ENCODE measurements at places on chromosomes 7 and 10.
A peak's percentile ranks its signal among the peaks of the same experiment; 100 is the strongest.

- no peak for DNase-seq
Observed at GRCh38 chr7:45343746-45344145, 186.2 kb downstream of the RAMP3 start.

DNA sequence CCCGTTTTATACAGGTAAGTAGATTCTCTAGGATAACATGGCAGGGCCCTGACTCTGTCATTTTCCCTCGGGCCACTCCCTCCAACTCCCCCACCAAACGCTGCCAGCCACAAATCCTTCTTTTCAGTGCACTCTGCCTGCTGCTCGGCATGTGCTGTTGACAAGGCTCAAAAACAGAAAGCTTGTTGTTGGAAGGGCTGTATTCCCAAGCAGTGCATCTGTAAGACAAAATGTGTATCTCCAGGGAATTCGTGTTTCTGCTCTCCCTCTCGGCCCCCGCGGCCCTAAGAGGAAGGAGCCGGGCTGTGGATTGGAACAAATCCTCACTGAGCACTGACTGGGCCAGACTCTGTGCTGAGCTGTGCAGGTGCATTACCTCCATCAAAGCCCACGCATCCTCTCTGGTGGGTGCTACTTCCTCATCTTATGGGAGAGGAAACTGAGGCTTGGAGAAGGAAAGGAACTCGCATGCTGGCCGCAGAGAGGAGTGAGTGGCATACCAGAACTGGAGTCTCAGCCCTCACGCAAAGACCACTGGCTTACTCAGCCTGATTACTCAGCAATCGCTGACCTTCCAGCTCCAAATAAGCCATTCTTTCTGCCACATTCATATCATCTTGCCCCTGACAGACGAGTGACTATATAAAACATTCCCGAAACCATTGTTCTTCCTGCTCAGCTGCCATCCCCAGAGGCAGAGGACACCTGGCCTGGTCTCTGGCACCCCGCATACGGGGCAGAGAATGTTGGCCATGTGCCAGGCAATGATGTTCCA lies 33.5 kb upstream of the ENO4 start:
- DNase-seq: no peak

GRCh38 chr10:132311338-132311939 lies 3.7 kb upstream of the STK32C start:
- no peak for DNase-seq

GRCh38 chr7:90484706-90485105 lies 15.3 kb downstream of the PTTG1IP2 start:
- DNase-seq: no peak

- DNase-seq: no peak
Observed at GRCh38 chr7:22001345-22002004, 55.8 kb upstream of the CDCA7L start.

DNA sequence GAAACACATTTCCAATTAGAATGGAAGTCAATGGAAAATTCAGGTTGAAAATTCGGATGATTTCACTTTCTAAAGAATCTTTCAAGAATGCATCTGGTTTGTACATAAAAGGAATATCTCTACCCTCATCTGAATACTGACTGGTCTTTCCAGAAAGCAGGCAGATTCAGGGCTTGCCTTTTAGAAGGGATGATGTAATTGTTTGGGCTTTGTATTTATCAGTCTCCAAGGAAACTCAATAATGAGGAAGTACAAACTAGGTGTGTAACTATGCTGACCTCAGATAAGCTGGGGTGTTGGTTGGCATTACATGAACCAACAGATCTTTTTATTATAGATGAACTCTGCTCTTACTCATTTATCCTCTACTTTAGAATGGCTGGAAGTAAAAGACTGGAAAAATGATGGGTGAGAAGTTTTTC lies 24.1 kb downstream of the PDLIM1 start:
- no peak for DNase-seq

DNA sequence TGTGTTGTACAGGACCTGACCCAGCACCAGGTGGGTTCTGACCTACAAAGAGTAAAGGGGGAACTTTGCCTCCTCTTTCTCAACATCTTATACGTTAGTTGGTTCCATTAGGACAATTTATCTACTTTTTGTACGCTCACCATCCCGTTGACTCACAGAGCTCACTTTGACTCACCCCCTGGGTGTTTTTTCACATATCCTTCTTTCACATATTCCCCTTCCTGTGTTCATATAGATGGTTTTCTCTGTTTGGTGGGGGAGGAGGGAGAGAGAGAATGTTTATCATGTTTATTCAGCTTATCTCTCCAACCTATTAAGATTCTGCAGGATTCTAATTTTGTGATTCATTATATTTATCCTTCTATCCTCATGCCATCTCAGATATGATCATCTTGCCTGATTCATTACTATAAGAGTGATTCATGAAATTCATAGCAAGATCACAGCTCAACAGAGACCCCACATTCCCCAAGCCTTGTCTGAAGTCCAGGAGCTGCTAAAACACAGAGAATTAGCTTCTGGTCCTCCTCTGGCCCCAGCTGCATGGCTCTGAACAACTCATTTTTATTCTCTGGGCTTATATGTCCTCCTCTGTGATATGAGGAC lies 37.2 kb downstream of the PRSS2 start:
- no peak for DNase-seq

- no peak for DNase-seq
Observed at GRCh38 chr10:103677486-103678177, 177.7 kb downstream of the SH3PXD2A start.

GRCh38 chr7:828793-829561 lies 3.3 kb upstream of the SUN1 start:
- DNase-seq: no peak

- DNase-seq: no peak
Observed at GRCh38 chr7:100621554-100621953, 9.2 kb downstream of the MOSPD3 start.

GRCh38 chr7:127592550-127592949 lies 986 bp upstream of the FSCN3 start:
- DNase-seq: no peak

DNA sequence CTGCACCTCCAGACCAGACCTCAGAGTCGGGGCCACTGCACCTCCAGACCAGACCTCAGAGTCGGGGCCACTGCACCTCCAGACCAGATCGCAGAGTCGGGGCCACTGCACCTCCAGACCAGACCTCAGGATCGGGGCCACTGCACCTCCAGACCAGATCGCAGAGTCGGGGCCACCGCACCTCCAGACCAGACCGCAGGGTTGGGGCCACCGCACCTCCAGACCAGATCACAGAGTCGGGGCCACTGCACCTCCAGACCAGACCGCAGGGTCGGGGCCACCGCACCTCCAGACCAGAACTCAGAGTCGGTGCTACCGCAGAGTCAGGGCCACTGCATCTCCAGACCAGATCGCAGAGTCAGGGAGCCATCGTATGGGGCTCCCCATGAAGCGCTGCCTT lies 105.9 kb downstream of the ACTR3B start:
- no peak for DNase-seq

DNA sequence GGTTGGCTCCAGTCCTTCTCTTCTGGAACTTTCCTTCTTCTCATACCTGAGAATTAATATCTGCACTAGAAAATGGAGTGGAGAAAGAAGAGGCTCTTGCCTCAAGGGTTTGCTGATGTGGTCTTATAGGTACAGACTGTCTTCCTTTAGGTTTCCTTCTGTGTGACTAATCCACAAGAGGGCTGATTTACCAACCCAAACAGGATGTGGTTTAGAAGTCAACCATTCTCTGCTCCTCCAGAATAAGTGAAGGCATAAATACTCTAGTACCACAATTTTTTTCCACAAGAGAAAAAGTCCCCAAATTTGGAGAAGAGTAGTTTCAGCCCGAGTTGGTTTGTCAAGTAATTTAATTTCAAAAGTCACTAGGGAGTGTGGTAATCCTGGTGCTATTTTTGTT lies 85.8 kb downstream of the NRP1 start:
- DNase-seq: no peak

GRCh38 chr10:90407851-90408250 lies 450.0 kb downstream of the HTR7 start:
- DNase-seq: no peak

DNA sequence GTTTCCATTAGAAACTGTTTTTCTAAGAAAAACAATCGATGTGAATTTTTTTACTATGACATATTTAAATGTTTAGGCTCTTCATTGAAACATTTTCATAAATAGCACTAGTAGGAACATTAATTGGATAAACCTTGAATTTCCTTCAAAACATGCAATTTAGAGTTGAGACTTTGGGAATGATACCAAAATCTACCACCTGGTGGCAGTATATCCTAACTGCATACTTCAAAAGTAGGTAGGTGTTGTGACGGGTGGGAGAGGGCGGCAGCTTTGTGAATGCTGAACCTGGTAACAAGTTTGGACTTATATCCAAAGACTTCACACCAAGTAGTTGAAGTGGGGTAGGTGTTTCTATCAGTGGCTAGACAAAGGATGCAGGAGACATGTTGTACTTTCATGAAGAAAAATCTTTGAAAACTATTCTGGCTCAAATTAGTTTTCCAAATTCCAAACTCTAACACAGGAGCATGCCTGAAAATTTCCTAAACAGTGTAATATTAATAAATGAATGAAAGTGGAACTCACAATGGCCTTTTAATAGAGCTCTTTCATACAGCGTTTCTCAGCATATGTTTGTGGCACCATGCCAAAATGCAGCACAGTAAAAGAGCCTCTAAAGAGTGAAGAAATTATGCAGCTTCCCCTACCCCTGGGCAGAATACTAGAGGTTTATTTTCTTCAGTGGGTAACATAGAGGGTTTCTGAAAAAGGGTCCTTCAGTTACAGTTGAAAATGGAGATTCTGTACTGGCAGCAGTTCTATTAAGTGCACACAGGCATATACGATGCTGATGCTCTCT lies 201.0 kb upstream of the TPK1 start:
- DNase-seq: peak; percentile 17

DNA sequence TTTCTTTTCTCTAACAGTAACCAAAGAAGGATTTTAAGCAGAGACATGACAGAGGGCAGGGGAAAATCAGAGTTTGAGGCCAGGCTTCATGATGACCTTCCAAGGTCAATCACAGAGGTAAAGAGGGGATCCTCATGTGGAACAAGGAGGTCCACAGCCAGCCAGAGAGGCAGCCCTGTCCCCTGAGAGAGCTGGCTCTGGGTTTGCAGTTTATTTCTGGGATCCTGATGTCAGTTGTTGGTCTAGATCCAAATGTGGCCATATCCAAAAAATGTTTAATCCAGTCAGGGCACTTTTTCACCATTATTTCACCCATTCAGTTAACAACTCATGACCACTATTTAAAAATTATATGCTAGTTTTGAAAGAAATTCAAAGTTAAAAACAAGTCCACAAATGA lies 45.6 kb downstream of the GPR141 start:
- DNase-seq: no peak
